Motor neuron (in vitro differentiated cells): ENCODE measurements at places on chromosomes 2 and 18. TPM values are rescaled to one million over a fixed set of nuclear protein-coding genes. Genes with fewer than 3 reads are reported as not detected.

RGPD4 gene
- not detected in 2 replicates for total RNA-seq

SLC5A7 gene
- 2.0 and 2.8 TPM in 2 replicates for total RNA-seq

NEURL3 gene
- not detected in 2 replicates for total RNA-seq

PPP4R1 gene
- total RNA-seq, result 126 and 131 TPM in 2 replicates

CCDC74B gene
- total RNA-seq, result 3.2 and 3.5 TPM in 2 replicates

TMEM178A gene
- total RNA-seq, result 26.6 and 31.1 TPM in 2 replicates

DCDC2C gene
- total RNA-seq, result not detected in 2 replicates

RFTN2 gene
- total RNA-seq, result 22.7 and 23.6 TPM in 2 replicates

- ATAC-seq, result peak; percentile 0
Measured at GRCh38 chr2:65431421-65432226, 775 bp downstream of the SPRED2 start.

- no peak for ATAC-seq
Measured at GRCh38 chr2:241724259-241724974, 10.0 kb upstream of the D2HGDH start.

GRCh38 chr18:8616028-8616401 is 6.8 kb downstream of the RAB12 start:
- no peak for ATAC-seq

GRCh38 chr18:24799176-24799575 is 338.7 kb downstream of the HRH4 start:
- no peak for ATAC-seq

DNA sequence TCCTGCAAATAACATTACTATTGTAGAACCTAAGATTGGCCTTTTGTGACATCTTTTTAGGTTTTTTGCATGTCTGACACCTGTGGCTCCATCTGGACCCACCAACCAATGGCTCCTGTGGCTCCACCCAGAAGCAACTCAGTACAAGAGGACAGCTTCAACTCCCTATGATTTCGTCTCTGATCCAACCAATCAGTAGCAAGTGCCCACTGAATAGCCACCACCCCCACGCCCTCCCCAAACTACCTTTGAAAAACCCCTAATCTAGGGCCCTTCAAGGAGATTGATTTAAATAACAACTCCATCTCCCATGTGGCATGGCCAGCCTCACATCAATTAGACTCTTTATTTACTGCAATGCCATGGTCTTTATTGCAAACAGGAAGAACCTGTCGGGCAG is 23.6 kb downstream of the MPP4 start:
- no peak for ATAC-seq

- no peak for ATAC-seq
Measured at GRCh38 chr2:147603876-147604275, 241.0 kb upstream of the ACVR2A start.

DNA sequence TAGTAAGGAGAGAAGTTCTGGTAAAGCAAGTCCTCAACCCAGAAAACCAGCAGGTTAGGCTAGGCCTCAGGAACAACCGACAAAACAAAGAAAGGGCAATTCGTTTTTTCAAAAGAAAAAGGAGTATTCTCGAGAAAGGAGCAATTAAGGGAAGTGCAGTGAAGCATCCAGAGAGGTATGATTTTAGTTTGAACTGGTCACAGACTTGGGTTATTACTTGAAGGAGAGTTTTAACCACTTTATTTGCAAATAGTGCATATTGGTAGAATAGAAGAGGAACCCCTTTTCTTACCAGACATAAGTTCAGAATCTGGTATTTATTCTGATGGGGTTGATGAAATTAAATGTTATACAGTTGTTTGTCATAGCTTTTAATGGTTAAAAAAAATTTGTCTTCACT is 110.0 kb upstream of the GCFC2 start:
- ATAC-seq, result no peak

GRCh38 chr2:217105733-217106649 is 246.1 kb upstream of the TNP1 start:
- no peak for ATAC-seq

DNA sequence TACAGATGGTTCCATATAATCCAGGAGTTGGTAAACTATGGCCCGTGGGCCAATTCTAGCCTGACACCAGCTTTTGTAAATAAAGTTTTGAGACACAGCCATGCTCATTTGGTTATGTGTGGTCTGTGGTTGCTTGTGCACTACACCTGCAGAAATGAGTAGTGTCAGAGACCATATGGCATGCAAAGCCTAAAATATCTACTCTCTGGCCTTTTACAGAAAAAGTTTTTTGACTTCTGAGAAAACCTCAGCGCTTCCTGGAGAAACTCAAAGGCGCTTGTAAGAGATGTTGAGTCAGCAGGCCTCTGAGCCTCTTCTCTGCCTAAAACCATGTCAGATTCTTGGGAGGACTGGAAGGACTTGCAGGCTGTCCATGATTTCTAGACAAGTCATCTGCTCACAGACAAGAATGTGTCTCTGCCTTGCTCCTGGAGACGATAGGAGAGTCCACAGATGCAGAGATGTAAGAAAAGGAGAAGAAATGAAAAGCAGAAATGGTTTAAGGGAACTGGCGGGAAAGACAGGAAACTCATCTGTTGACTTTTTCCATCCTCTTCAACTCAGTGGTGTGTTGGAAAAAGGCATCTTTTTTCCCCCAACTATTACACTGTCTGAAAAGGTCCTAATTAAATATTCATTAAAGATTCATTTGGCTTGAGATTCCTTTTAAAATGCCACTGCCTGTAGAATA is 5.2 kb downstream of the TTC39C start:
- ATAC-seq, result no peak

GRCh38 chr2:110983133-110983532 is 137.6 kb upstream of the BCL2L11 start:
- no peak for ATAC-seq

GRCh38 chr18:11955239-11956029 is 25.9 kb upstream of the IMPA2 start:
- peak; percentile 72 for ATAC-seq

- ATAC-seq, result no peak
Measured at GRCh38 chr18:61572871-61573270, 239.6 kb downstream of the CDH20 start.

DNA sequence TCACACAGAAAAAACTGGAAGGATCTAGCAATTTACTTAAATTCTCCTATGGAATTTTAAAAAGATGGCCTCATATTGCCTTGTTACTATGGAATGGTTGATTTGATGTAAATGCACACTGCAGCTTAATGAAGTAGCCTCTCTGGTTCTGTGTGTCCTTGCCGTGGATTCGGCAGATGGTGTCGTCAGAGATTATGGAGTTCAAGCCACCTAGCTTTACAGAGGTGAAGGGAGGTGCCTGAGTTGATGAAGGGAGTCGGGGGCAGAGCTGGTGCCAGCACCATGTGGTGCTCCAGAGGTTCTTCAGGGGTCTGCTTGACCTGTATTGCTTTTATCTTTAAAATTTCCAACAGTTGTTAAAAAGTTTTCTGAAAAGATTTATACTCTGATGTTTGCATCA is 48.8 kb downstream of the ASAP2 start:
- ATAC-seq, result no peak

DNA sequence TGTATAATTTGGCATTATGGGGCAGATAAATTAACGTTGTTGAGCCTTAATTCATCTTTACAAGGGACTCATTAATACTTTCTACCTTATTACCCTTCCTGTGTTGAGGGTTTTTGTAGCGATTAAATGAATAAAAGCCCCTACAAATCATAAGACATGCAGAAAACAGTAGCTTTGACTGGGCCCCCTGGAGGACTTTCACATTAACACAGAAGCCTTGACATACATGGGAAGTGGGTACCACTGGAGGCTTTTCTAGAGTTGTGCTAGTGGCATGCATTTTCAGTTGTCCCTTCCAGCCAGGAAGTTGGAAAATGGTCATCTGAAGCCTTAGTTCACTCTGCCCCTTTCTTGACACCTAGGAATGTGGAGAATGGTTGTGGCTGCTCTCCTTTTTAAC is 30.2 kb downstream of the MTA3 start:
- ATAC-seq, result no peak

DNA sequence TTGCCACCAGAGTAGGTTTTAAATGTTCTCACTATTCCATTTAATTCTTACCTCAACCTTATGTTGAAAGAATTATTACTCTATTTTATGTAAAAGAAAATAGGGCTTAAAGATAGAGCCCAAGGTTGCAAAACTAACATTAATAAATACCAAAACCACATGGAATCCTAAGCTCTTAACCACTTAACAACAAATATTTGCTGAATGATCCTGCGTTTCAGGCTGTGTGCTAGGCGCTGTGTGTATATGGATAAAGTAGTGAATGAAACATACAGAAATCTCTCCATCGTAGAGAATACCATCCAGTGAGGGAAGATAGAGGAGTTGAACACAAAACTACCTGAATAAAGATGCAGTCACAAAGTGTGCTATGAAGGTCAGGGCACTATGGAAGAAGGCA is 485.1 kb downstream of the THSD7B start:
- ATAC-seq, result no peak
